ENCODE measurements at places on chromosomes 2 and 18.
A peak's percentile ranks its signal among the peaks of the same experiment; 100 is the strongest.

DNA sequence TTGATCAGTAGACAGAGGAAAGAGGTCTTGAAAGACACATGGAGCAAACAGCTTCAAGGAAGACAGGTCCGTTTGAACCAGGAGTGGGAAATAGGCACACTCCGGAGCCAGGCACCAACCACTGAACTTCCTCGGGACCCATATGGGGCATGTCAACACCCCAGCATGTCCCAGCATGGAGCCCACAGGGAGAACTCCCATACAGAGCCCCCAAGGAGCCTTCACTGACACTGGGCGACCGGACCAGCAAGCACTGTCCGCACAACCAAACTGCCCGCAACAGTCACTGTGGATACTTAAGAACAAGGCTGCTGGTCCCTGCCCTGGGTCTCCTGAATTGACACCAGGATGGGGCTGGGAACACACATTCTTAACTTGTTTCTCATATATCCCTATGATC, 286.2 kb upstream of the SALL3 start:
- DNase-seq: no peak

DNA sequence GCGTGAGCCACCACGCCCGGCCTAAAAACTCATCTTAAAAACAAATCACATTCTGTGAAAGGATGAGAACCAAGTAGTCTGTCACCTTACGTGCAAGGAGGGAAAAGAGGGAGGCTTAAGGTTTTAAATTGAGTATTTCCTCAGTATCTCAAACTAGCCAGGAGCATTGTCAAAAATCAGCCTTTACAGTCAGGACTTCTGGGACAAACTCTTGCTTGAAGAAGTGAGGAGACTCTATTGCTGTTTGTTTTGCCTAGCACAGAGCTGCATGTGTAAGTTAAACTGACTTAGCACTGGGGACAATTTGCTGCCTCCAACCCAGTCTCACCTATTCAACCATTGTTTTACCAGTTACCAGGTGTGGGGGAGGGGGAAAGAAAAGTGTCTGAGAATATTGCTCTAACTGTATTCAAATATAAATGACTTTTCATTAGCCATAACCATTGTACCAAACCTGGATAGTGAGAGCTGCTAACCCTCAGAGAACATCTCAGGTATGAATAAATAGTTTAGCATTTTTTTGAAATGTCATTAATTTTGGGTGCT, 3.6 kb downstream of the INO80D start:
- no peak for DNase-seq

DNA sequence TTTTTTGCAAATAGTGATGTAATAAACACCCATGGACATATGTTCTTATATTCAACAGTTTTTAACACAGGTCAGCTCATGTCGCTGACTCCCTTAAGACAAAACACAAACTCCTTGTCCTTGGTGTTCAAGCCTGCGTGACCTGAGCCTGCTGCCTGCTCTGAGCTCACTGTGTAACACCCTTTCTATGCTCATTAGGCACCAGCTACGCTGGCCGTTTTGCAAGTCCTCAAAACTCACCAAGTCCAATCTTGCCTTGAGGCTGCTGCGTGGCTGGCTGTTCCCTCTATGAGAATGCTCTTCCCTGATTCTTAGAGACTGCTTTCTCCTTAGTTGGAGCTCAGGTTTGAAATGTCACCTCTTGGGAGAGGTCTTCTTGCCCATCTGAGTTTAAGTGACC, 100.5 kb upstream of the GLI2 start:
- no peak for DNase-seq

DNA sequence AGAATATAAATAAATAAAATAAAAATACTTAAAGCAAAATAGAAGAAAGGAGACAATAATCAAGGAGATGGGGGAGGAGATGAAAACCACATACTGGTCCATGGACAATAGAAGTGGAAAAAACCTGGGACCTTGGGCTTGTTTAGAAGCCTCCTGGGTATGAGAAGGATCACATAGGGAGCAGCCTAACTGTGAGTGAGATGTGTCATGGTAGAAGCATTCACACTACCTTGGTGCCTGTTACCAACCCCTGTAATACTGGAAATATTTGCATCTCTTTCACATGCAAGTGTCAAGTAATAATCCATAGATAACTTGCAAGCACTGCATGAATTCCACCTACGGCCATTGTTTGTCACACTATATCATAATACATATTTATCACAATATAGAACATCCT, 23.2 kb upstream of the RNF103 start:
- DNase-seq: no peak

- DNase-seq: no peak
These were observed 214.8 kb downstream of the TXNL1 start for GRCh38 chr18:56423626-56424025.

- DNase-seq: peak; percentile 38
These were observed 2094.5 kb upstream of the CELF4 start for GRCh38 chr18:39660141-39660540.

DNA sequence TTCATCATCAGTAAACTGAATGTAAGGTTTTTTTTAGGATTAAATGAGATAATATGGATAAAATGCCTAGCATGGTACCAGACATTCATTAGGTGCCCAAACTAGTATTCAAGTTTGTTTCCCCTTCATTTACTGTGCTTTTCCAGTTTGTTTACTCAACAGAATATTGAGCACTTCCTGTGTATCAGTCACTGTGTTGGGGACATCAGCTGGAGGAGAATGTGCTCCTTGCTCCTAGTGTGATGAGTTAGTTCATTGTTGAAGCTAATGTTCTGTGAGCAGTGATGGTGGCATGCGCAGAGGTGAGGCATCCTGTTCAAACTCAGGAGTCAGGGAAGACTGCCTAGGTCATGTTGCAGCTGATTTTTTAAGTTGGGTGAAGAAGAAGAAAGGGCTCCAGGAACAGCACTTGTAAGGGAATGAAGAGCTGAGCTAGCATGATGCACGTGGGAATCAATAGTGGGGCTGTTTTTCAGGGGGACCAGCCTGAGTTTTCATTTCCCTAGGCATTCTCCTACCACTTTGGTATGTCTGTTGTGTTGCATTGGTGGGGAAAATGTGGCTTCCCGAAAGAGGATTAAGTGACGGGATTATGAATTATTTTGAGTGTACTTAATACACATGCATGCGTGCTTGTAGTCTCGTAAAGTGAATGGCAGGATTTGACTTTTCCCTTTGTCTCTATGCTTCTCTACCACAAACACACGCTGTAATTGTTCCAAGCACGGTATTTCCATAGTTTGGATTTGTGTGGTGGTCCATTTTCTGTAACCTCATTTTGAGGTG, 23.7 kb downstream of the TTLL4 start:
- no peak for DNase-seq

DNA sequence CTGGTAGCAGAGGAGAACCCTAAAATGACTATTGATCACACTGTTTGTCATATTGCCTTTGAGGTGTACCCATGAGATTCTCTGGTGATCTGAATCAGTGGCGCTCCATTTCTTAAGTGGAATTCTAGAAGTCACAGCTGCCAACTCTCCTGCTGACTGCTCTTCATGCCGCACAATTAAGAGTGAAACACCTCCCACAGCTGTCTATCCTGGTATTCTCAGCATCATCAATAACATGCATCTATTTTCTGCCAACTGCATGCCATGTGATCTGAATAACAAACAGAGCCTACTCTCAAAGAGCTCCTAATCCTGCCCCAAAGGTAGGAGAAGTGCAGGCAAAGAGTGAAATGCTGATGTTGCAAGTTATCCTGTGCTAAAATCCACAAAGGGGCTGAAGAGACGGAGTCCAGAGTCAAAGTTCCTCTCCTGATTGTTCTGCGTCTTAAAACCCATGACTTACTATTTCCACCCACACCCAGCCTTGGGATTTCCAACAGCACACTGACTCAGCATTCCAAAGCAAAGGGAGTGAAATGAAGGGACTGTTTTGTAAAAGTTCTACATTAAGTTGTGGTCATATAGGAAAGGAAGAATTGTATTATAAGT, 13.7 kb upstream of the DAPL1 start:
- DNase-seq: peak; percentile 45

- DNase-seq: no peak
These were observed 151.2 kb downstream of the PRPF40A start for GRCh38 chr2:152565884-152566727.

- DNase-seq: no peak
These were observed 78.4 kb downstream of the KANSL1L start for GRCh38 chr2:210092791-210093190.

DNA sequence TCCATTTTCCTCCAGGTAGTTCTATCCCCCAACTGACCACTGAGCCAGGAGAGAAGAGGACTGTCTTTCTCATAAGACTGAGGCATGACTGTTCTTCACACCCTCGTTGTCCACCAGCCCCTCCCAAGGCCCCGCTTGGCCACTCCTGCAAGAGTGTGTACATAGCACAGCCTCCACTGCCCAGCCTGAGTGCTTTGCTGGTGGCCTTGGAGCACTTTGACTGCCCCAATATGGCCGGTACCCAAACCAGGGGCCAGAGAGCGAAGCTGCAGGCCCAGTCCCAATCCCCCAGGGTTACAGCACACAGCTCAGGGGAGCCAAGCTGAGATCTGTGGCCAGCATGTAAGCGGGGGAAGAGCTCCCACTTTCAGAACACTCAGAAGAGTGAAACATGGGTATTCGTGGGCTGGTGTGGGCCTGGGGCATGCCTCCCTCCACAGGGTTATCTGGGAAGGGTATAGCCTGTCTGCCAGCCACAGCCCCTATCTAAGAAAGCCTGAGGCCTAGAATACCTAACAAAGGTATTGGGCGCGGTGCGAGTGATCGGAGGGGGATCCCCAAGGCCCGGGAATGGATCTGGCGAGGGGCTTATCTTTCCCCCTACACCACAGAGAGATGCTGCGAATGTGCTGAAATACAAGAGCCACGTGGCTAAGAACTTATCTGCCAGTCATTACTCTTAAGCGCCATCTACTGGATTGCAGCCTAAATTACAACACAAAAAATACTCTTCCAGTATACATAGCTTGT, 163.8 kb downstream of the WDPCP start:
- DNase-seq: peak; percentile 38

- DNase-seq: peak; percentile 15
These were observed 267.3 kb downstream of the MTX2 start for GRCh38 chr2:176536439-176537133.

DNA sequence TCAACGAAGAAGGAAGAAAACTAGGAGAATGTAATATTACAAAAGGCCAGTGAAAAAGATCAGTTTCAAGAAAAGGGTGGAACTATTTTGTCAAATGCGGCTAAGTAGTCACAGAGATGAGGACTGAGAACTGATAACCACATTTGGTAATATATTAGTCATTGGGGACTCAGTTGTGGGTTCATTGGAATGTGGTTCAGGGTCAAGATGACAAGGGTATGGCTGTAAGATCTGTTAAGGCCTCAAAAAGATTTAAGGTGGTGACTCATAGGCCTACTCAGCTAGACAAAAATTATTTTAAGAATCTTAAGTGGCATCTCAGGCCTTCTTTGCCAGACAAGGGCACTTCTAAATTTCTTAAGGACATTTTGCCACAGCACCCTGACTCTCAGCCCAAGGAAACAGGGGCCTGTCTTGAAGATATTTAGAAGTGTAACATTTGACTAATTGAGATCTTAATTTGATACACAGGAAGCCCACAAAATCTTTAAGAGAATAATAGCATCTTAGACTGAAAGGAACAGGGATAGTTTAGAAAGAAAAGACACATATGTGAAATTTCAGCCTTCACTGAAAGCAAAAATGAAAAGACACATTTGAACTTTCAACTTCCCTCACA, 81.3 kb downstream of the STRADB start:
- DNase-seq: peak; percentile 98

- DNase-seq: no peak
These were observed 159.3 kb upstream of the MYCN start for GRCh38 chr2:15780912-15781574.
